Spinal cord (tissue), 10 donors: ENCODE measurements at places on chromosomes 16 and 17. TPM values are rescaled to one million over a fixed set of nuclear protein-coding genes. Genes with fewer than 3 reads are reported as not detected.

DNA sequence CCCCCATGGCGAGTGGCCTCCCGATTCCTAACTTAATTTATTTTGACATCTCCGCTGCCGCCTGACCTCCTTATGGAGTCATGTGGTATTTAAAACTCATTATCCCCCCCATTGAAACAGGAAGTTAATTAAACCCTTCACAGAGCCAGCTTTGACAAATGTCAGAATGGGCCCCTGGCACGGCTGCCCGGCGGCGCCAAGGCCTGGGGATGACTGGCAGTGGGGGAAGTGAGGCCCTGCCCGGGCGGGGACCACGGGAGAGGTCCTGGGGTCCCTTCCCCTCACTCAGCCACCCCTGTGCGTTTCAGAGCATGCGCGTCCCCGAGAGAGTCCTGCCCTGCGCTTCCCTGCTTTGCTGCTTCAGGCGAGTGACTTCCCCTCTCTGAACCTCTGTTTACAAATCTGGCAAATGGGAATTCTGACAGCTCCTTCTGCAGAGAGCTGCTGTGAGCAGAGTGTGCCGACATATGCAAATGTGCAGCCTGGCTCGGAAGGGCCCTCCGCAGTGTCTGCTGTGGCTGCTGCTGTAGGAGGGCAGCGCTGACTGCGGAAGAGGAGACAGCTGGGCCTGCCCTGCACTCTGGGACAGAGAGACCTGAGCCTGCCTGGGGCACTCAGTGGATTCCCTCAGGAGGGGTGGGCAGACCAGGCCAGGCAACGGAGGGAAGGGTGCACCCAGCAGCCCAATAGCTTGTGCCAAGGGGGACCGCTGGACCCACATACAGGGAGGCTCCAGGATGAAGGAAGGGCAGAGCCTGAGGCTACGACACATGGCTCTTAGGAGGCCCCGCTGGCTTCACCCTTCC is 4.4 kb upstream of the ZFPM1 start:
- no peak for DNase-seq

DRC7 gene
- 0.69 TPM for total RNA-seq

- no peak for DNase-seq
Measured at GRCh38 chr16:20886320-20886719, 13.8 kb downstream of the DCUN1D3 start.

- no peak for DNase-seq
Measured at GRCh38 chr16:85652431-85653221, 36.1 kb downstream of the GINS2 start.

FOXN1 gene
- not detected for total RNA-seq

DNA sequence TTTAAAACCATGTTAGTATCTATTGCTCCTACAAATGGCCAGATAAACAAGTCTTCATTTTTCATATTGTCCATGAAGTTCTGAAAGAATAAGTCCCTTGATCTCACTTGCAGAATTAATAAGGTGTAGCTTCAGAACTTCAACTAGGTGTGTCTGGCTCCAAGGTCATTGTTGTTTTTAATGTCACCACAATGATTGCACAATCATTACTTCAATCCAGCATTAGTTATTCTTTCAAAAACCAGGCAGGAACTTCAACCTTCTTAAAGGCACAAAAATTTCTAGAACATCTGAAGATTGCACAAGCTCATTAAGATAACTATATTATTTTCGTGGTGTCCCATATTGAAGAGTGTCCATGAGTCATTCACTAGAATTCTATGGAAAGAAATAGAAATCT is 1386.4 kb downstream of the CDH11 start:
- no peak for DNase-seq

DNA sequence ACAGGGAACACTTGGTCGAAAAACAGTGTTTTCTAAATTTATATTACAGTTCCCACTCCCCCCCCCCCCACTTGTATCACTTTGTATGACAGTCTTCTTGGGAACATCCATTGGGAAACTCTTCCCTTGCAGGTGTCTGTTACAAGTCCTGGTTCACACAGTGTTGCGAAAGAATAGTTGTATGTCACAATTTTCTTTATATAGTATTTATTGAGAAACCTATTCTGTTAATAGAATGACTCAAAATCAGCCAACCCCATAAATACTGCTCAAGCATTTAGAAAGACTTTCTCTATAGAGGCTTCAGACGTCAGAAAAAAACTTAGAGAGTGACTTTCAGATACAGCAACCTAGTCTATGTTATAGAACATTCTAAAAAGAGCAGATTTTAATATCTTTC is 414.4 kb downstream of the WWOX start:
- no peak for DNase-seq

DNA sequence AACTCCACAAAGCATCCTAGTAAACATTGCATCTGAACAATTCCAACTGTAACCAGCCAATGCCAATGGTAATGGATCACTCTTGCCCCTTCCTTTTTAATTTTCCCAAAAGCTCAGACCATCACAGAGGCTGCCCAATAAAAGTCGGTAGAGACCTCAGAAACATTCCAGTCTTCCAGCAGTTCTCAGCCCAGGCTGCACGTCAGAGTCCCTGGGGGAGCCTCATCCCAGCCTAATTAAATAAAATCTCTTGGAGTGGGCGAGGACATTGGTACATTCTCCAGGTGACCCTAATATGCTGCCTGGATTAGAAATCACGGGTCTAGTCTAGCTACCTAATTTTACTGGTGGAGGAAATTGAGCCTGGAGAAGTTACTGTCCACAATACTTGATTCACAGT is 117.1 kb upstream of the MYOCD start:
- DNase-seq: no peak

GRCh38 chr17:45305530-45306087 is 11.2 kb downstream of the MAP3K14 start:
- no peak for DNase-seq

TAC4 gene
- total RNA-seq: not detected

GRCh38 chr17:39939106-39939505 is 11.6 kb downstream of the LRRC3C start:
- DNase-seq: no peak

RNF43 gene
- total RNA-seq: 8.8 TPM

- DNase-seq: no peak
Measured at GRCh38 chr16:64455275-64455674, 666.6 kb downstream of the CDH11 start.

DNA sequence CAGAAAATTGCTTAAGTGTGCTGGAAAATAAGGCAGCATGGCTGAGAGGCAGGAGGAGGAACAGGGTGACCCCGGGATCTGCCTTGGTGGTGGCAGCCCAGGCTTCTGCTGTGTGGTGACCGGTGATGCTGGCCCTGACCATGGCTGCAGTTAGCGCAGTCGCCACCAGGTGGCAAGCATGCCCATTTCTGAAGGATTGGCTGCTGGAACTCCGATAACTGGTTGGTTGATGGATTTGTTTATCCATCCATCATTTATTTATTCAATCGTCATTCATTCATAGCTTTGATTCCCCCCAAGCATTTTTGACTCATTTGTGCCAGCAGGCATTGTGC is 29.1 kb upstream of the ITGA3 start:
- peak; percentile 66 for DNase-seq

GRAP gene
- total RNA-seq: 3.7 TPM
